ENCODE measurements at places on chromosomes 3 and 15.

DNA sequence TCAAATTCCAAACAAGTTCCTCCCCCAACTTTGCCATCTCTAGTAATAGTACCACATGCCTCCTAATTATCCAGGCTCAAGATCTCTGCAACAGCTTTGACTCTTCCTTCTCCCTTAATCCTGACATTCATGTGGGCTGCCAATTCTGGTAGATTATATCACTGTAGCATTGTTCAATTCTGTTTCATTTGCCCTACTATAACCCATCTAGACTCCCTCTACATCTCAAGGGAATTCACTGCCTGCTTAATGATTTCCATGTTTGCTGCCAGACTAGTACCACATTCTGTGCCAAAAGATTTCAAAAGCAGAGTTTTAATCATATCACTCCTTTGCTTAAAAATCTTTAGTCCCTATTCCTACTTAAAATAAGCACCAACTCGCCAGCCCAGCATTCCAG, 34.6 kb upstream of the PPIB start:
- DNase-seq: no peak

GRCh38 chr3:151931171-151931570, 57.7 kb downstream of the SUCNR1 start:
- no peak for DNase-seq

DNA sequence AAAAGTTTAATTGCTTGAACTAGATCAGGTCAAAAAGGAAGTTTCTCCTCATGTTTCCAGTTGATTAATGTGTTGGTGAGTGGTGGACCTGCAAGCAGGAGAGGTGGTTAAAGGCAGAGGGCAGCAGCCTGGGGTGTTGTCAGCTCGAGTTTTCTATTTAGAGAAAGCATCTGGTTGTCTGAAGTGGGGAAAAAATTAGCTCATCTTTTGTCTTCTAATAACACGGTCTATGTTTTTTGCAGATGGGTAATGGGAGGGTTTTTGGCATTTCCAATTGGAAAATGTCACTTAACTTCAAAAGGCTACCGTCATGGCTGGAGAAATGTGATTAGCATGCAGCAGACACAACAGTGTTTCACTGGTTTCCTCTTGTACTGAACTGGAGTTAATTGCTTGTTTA, 122.6 kb downstream of the ITPR1 start:
- no peak for DNase-seq

DNA sequence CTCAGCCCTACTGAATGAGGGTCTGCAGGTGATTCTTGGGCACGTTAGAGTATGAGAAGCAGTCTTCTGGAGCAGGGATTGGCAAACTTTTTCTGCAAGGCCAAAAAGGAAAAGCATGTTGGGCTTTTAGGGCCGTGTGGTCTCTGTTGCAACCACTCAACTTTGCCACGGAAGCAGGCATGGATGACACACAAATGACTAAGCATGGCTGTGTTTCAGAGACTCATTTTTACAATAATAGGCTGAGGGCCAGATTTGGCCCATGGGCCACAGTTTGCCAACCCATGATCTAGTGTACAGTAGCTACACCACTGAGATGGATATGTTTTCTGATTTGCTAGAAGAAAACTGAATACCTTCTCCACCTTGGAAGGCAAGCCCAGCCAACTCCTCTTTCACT, 66.1 kb upstream of the PRICKLE2 start:
- DNase-seq: no peak

- DNase-seq: no peak
Observed at GRCh38 chr3:117692416-117692995, 982.9 kb downstream of the TUSC7 start.

- DNase-seq: no peak
Observed at GRCh38 chr3:98705694-98706093, 57.4 kb upstream of the ST3GAL6 start.

Data from stimulated activated CD8-positive, alpha-beta memory T cell treated with anti-CD3 and anti-CD28 coated beads, Interleukin-2, amount 100 ng/mL, for 48 hours (primary cell).